ENCODE measurements at places on chromosomes 12 and 14.

- no peak for DNase-seq
Measured at GRCh38 chr12:115932066-115932465, 345.4 kb downstream of the MED13L start.

- DNase-seq = no peak
Measured at GRCh38 chr12:44525806-44526654, 350.1 kb downstream of the NELL2 start.

DNA sequence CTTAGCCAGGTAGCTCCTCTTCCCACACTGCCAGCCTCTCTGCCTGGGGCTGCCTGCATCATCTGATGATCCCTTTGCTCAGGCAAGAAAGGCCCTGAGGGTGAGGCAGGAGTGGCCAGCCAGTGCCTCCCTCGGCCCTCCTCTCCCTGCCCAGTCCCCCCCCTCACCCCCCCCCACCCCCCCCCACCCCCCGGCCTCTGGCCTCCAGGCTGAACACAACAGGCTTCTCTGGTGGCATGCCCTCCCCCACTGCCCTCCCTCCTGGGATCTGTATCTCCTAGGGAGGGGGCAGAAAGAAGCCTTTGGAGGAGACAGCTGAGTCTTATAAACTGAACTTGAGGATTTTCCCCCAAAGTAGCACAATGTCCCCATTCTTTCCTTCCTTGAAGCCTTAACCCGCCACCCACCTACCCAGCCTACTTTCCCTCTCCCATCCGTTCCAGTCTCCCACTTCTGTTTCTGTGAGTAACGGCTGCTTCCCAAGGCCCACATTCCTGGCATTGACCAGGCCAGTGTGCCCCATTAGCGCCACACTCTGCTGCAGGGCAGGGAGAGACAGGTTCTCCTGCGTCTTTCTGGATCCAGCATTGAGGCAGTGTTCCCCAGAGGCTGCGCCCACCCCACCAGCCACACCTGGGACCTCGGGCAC is 82.1 kb downstream of the B4GALNT3 start:
- no peak for DNase-seq

DNA sequence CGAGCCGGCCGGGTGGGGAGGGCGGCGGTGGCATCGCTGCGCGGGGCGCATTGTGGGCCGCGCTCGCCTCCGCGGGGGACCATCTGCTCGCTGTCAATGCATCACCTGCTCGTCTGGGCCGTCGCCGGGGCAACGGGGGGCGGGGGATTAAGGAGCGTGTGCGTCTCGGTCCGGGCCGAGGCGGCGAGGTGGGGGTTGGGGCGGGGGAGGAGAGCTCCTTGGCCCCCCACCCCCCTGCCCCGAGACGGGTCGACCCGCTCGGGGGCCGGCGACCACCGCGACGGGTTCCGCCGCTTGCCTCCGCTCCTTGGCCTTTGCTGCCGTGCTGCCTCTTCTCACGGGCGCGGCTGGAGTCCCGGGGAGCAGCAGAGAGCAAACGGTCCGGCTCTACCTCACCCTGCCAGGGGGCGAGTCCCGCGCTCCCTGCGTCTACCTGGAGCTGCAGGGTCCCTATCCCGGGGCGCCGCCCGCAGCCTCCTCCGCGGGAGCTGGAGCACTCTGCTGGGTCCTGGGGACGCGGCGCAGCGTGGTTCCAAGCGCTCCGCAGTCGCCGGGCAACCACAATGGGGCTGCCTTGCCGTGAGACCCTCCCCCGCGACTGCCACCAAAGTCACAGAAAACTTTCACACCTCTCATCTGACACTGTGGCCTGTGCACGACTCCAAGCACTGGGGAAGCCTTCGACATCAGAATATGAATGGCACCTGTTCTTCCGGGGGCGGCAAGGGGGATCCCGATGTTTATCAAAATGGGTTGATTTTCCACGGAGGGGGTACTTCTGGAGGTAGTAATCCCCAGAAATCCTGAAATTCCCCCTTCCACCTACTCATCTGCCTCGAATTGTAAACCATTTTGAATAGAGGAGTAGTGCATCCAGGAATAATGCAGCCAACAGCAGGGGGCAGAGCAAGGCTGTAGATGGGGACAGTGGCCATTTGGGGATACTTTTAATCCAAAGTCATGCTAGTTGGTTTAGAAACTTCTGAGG is at the start of gene C12orf42:
Gene C12orf42 (minus strand): TSS at position 500 of the 988 bp plus-strand sequence. CDS start 17,542 bp downstream, outside the sequence.
- no peak for DNase-seq

DNA sequence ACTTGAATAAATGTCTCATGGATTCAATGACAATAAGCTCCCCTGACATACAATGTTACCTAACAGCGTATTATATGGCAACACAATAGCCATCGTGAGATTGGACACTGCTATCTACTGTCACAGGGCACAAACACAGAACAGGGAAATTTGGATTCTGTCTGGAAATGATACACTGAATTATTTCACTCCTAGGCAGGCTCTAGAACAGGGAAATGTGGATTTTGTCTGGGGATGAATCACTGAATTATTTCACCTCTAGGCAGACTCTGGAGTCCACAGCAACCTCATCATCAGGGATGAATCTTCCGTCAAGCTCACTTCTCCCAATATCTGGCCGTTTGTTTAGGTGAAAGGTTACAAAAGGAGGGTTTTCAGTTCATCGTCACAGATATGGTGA is 288.8 kb downstream of the TMEM132D start:
- no peak for DNase-seq

DNA sequence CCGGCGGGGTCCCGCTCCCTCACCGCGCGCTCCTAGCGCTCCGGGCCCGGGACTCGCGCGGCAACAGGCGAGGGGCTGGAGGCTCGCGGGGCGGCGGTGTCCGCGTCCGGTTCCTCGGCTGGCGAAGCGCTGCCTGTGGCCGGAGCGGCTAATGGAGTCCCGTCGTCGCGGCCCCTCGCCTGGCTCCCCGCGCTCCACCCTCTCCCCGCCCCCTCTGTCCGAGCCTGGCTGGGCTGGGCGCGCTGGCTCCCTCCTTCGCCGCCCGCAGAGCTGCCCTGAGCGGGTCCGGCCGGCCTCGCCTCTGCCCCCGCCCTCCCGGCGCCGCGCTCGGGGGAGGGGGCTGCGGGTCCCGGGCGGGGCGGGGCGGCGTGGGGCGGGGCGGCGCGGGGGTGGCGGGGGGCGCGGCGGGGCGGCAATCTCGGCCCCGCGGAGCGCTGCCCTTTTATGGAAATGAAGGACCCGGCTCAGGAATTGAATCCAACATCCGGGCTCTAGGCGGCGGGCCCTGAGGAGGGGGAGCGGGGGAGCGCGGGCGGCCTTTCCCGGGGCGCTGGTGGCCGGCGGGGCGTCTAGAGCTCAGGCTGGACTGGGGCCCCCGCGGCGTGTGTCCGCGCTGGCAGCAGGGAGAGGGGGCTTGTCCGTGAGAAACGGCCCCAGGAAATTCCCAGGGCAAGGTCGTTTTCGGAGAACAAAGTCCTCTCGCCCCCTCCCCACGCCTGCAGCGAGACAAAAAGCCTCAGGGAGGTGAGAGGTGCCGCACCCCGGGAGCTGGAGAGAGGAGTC is at the start of gene FERMT2:
Gene FERMT2 (minus strand): TSS at position 153 of the 783 bp plus-strand sequence. CDS start 482 bp downstream, outside the sequence.
- DNase-seq = no peak

GRCh38 chr12:82966001-82966559 is 279.4 kb downstream of the TMTC2 start:
- DNase-seq = no peak

GRCh38 chr12:115541891-115542421 is 735.5 kb downstream of the MED13L start:
- DNase-seq = peak; percentile 40

- DNase-seq = no peak
Measured at GRCh38 chr12:129049917-129050316, 196.6 kb downstream of the GLT1D1 start.

- no peak for DNase-seq
Measured at GRCh38 chr14:48417715-48418500, 742.5 kb upstream of the MDGA2 start.

- DNase-seq = no peak
Measured at GRCh38 chr14:60661721-60662120, 12.4 kb upstream of the SIX1 start.

DNA sequence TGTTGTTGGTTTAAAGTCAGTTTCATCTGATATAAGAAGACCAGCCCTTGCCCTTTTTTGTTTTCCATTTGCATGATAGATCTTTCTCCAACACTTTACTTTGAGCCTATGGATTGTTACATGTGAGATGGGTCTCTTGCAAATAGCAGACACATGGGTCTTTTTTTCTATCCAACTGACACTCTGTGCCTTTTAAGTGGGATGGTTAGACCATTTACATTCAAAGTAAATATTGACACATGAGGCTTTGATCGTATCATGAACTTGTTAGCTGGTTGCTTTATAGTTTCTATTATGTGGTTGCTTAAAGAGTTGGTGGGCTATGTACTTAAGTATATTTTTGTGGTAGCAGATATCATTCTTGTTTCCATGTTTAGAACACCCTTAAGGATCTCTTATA is 213.4 kb upstream of the G2E3 start:
- no peak for DNase-seq

GRCh38 chr12:111322336-111323250 is 46.3 kb downstream of the PHETA1 start:
- DNase-seq = no peak

DNA sequence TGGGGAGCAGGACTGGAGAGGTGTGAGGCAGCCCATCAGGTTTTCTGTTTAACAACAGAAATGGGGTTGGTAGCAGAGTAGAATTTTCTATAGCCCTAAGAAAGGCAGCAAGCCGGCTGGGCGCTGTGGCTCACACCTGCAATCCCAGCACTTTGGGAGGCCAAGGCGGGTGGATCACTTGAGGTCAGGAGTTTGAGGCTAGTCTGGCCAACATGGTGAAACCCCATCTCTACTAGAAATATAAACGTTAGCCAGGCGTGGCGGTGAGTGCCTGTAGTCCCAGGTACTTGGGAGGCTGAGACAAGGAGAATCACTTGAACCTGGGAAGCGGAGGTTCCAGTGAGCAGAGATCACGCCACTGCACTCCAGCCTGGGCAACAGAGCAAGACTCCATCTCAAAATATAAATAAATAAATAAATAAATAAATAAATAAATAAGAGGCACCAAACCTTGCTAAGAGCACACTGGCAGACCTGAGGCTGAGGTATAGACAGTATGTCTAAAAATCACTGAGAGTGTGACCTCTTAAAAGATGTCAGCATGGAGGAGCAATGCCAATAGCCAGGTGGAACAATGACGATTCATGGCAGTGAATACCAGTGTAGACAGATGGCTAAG is 115.6 kb downstream of the SLC38A4 start:
- DNase-seq = no peak

DNA sequence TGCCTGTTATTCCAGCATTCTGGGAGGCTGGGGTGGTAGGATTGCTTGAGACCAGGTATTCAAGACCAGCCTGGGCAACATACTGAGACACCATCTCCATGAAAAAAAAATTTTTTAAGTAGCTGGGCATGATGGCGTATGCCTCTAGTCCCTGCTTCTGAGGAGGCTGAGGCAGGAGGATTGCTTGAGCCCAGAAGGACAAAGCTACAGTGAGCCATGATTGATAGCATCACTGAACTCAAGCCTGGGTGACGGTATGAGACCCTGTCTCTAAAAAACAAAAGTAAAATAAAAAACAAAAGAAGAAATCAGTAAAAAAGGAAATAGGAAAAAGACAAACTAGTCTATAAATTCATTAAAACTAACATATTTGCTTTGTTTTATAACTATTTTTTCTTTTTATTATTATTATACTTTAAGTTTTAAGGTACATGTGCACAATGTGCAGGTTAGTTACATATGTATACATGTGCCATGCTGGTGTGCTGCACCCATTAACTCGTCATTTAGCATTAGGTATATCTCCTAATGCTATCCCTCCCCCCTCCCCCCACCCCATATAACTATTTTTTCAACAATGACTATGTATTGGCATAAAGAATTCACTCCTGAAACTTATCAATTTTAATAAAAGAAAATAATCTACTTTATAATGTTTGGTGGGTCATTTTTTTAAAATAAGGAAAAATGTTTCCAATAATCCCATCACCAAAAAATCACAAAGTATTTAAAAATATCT is 15.4 kb upstream of the AP4S1 start:
- DNase-seq = no peak

- DNase-seq = no peak
Measured at GRCh38 chr12:104733717-104734175, 224.3 kb downstream of the SLC41A2 start.

DNA sequence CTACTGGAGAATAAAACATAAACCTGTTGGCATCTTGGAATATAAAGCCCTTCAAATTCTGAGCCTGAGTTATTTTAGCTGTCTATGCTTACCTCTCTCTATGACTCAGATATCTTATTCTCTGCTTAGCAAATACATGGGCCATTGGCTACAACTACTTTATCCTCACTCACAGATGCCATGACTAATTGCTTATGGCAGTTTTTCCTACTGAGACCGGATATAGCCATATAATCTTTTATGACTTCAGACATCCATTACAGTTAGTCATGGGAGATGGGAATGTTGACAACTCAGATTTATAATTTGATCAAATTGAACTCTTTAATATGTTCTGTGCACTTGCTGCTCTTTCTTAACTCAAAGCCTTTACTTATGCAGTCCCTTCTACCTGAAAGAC is 502.4 kb upstream of the ATP2B1 start:
- peak; percentile 75 for DNase-seq

- DNase-seq = no peak
Measured at GRCh38 chr12:40315375-40315774, 90.6 kb downstream of the LRRK2 start.

DNA sequence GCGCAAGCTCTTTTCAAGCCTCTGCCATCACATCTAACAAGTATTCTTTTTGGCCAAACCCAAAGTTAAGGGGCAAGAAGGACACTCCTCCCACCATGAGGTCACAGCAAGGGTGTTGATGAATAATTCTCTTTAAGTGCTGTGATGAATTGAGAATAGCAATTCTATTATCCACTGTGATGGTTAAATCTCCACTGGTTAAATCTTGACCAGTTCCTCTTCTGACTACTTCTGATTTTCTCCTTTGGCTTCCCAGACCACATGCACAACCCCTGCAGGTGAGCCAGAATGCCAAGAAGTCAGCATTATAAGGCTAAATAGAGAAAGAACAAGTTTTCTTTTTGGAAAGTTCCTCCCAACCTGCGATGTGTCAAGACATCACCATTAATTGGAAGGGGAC is 90.6 kb upstream of the BCL2L14 start:
- no peak for DNase-seq

DNA sequence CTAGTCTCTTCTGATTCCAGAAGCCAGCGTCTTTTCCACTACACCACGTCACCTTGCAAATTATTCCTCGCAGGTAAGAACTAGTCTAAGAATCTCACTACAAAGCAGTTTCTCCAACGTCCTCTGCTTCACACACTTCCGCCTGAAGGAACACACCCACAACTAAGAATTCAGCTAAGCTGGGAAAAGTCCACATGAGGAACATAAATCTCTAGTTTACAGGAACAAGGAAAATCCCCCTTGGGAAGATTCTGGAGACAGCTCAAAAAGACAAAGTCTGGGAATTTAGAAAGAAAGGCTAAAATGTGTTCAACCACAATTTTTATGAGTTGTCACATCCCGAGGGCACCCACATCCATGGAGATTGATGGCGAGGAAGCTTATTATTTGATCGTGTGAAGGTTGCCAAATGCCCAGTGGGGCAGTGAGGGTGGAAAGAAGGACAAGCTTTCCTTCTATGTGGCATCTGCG is 780.2 kb upstream of the TBX3 start:
- DNase-seq = no peak
